COR-L47 (cell line): ENCODE measurements at places on chromosomes 7 and 10.

- DNase-seq, result no peak
Observed at GRCh38 chr10:22723783-22724182, 9.4 kb upstream of the PIP4K2A start.

- DNase-seq, result no peak
Observed at GRCh38 chr7:134504660-134505164, 22.7 kb upstream of the AKR1B10 start.

GRCh38 chr10:97737770-97738265 lies 890 bp downstream of the ZFYVE27 start:
- no peak for DNase-seq

GRCh38 chr10:132456881-132457280 lies 59.9 kb downstream of the PWWP2B start:
- DNase-seq, result no peak

GRCh38 chr10:86849181-86849894 lies 92.9 kb downstream of the BMPR1A start:
- DNase-seq, result no peak

DNA sequence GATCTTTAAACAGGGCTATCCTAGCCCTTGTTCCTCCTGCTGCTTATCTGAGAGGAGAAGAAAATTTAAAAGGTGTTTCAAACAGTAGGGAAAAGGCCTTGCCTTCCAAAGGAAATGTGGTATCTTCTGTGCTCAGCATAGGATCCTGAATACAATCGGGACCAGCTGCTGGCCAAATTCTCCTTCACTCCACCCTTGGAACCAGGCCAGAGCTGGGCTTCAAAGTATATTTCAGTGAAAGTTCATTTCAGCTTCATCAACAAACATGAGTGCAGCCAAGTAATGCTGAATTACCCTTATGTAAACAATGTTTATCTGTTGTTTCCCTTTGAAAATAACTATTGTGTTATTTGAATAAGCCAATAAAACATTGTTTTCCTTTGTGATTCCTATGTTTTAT lies 146.5 kb upstream of the MEOX2 start:
- peak; percentile 76 for DNase-seq

- DNase-seq, result peak; percentile 77
Observed at GRCh38 chr10:86755740-86756510, 494 bp upstream of the BMPR1A start.

DNA sequence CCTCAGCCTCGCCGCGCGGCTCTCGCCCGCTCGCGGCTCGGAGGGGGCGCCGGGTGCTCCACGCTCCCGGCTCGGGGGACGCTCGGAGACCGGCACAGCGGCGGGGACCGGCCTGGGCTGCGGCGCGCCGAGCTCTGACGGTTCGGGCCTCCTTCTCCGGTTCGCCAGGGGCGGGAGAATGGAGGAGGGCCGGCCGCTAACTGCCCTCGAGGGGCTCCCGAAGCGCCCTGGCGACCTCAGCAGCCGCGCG lies 232 bp upstream of the GRID1 start:
- no peak for DNase-seq

GRCh38 chr7:26099236-26099635 lies 52.8 kb upstream of the NFE2L3 start:
- no peak for DNase-seq

GRCh38 chr7:28754027-28754426 lies 204.1 kb downstream of the TRIL start:
- no peak for DNase-seq

DNA sequence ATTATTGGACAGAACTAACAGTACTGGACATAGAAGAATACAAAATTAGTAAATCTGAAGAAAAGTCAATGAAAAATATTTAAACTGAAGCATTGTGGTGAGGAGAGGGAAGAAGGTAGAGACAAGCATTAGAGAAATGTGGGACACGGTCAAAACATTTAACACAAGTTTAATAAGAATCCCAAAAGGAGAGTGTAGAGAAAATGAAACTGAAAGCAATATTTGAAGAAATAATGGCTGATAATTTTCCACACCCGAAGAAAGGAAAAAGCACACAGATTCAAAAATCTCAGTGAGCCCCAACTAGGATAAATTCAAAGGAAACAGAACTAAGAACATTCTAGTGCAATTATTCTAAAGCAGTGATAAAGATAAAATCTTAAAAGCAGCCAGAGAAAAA lies 126.4 kb upstream of the LRRTM3 start:
- DNase-seq, result no peak

GRCh38 chr7:30826181-30826580 lies 55.0 kb downstream of the MINDY4 start:
- no peak for DNase-seq

- no peak for DNase-seq
Observed at GRCh38 chr10:86944907-86945306, 12.5 kb downstream of the MMRN2 start.

- DNase-seq, result no peak
Observed at GRCh38 chr7:44629829-44630522, 23.5 kb downstream of the OGDH start.

- no peak for DNase-seq
Observed at GRCh38 chr7:169276-170172, 22.8 kb upstream of the FAM20C start.
